ENCODE measurements at places on chromosomes 6 and 20.
A peak's percentile ranks its signal among the peaks of the same experiment; 100 is the strongest.

DNA sequence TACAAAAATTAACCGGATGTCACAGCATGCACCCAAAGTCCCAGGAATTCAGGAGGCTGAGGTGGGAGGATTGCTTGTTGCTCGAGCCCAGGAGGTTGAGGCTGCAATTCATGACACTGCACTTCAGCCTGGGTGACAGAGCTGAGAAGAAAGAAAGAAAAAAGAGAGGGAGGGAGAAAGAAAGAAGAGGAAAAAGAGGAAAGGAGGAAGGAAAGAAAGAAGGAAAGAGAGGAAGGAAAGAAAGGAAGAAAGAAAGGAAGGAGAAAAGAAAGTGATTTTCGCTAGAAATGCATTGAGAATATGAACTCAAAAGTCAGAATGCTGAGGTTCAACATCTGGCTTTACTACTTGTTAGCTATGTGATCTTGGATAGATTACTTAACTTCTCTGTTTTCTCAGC, 6.6 kb downstream of the SENP6 start:
- DNase-seq, result no peak

- no peak for DNase-seq
Measured at GRCh38 chr6:105688573-105688972, 285.7 kb upstream of the PREP start.

DNA sequence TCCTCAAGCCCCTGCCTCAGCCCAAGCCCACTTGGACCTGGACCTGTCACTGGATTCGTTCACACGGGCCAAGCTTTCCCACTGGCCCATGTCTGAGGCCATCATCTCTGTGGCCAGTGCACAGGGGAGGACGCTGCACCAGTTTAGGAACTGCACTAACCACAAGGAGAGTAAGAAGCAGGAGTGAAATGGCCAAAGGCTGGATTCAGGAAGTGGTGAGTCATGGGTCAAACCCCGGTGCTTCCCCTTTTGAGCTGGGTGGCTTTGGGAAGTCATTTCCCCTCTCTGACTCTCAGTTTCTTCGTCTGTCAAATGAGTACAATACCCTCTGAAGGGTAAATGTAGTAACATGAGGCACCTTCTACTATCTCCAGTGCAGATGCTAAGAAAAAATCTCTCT, 87.9 kb downstream of the CD40 start:
- DNase-seq, result peak; percentile 30

GRCh38 chr20:41411391-41411847, 44.8 kb upstream of the EMILIN3 start:
- peak; percentile 54 for DNase-seq

GRCh38 chr6:149922642-149923326, at the start of gene RAET1G:
Gene RAET1G (minus strand): TSS chr6:149923121. CDS start chr6:149923010, 111 bp downstream.
- peak; percentile 86 for DNase-seq

Data from hindlimb muscle (tissue), 1 donor.